ENCODE measurements at places on chromosomes 3 and 15.

DNA sequence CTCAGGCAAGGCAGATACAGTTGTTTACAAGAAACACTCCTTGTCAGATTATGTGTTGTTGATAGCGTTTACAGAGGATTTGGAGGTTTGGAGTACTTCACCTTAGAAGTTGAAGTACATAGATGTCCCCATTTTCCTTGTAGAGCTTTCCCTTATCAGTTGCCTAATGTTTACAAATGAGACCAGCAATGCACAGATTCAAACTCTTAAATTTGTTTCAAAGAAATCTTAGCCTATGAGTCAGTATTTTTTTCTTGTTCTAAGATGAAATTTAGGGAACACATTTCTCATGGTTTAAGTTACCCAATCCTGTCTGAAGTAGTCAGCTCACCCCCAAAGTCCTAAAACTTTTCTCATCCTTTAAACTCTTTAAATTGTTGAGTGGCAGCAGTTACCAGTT lies 6.3 kb upstream of the EIF5A2 start:
- no peak for DNase-seq

DNA sequence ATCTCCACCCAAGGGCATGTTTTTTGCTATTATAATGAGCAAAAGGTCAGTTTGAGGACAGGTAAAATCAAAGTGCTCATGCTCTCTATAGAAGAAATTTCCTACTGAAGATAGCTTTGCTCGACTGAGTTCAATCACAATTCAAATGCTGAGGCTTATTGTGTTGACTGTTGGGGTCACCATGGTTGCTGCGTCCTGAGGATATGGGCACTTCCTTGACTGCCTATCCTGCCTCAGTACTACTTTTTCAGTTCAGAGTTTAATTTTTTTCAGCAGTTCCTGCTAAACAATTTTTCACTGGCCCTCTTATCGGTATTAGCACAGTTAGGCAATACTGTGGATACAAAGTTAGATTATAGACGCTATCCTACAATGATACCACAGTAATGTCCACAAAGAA lies 3.8 kb upstream of the CMTM6 start:
- no peak for DNase-seq

DNA sequence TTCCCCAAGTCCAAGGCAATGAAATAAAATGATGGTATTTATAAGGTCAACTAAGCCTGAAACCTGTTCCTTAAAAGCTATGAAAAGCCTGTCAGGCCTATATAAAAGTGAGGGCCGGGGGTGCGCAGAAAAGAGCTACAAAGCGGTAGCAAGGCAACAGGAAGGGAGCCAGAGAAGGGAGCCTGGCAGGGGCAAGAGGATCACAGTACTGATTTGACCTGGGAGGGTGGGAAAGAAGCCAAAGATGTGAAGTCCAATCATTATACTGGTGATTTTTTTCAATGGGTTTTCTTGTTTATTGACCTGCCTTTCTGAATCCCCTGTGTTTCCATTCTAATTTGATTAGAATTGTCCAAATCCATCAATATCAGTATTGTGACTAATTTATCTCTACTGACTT lies 64.3 kb upstream of the STT3B start:
- no peak for DNase-seq

- no peak for DNase-seq
These were observed 31.4 kb downstream of the CTDSPL start for GRCh38 chr3:37892927-37893600.

DNA sequence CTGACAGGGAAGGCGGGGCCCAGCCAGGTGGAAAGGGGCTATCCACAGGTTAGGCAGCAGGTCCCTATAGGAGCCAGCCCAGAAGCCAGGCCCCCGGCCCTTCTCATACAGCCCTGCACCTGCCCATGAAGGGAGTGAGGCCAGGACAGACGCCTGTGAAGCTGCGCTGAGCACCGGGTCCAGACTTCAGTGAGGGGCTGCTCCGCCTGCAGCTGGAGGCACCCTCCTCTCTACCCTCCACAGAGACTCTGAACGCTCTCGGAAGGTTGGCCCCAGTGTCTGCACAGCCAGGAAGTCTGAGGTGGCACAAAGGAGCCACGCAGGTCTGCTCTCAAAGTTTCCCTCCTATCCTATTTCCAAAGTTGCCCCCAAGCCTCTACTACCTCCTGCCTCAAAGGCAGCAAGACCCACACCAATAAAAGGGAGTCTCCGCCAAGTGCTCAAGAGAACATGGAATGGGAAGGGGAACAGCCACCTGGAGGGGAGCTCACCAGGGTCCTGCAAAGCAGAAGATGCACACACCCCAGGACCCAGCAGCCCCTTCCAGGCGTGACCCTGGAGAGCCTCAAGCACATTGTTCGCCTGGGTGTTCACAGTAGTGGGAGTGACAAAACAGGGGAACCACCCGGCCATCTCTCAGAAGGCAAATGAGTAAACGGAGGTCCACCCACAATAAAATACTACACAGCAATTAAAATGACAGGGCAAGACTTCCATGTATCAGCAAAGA lies 19.5 kb downstream of the XXYLT1 start:
- no peak for DNase-seq

GRCh38 chr15:43923553-43923952 lies 96.8 kb downstream of the WDR76 start:
- no peak for DNase-seq

DNA sequence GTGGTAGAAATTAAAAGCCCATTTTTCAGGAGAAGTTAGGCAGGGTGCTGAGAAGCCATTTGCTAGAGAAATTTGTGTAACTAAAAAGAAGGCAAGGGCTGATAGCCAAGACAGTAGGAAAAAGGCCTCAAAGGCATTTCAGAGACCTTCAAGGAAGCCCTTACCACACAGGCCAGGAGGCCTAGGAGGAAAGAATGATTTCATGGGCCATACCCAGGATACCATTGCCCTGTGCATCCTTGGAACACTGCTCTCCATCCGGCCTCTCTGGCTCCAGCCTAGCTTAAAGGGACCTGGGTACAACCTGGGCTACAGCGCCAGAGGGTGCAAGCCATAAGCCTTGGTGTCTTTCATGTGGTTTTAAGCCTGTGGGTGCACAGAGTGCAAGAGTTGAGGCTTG lies 193.6 kb upstream of the GRM7 start:
- DNase-seq = no peak

DNA sequence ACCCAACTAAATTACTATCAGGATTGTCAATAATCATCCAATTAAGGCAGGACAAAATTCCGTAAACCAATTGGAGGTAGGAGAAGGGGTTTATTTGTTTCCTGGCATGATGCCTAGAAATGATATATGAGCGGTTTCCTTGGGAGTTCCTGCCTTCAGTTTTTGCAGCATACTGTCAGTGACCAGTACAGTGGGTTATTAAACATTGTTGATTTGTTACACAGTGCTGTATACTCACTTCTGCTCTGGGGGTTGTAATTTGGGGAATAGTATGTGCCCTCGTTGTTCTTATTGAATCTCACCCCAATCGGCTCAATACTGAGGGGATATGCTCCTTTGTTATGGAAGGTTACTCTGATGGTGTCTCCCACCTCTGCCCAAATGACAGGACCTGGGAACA lies 22.2 kb downstream of the CP start:
- no peak for DNase-seq

GRCh38 chr15:43168192-43169107 lies 16.8 kb upstream of the CCNDBP1 start:
- no peak for DNase-seq

GRCh38 chr3:47475029-47475569 lies 642 bp downstream of the SCAP start:
- DNase-seq = no peak

- DNase-seq = no peak
These were observed 221.0 kb downstream of the RSRC1 start for GRCh38 chr3:158330870-158331269.

- DNase-seq = no peak
These were observed 295.2 kb downstream of the VGLL3 start for GRCh38 chr3:86695752-86696151.

DNA sequence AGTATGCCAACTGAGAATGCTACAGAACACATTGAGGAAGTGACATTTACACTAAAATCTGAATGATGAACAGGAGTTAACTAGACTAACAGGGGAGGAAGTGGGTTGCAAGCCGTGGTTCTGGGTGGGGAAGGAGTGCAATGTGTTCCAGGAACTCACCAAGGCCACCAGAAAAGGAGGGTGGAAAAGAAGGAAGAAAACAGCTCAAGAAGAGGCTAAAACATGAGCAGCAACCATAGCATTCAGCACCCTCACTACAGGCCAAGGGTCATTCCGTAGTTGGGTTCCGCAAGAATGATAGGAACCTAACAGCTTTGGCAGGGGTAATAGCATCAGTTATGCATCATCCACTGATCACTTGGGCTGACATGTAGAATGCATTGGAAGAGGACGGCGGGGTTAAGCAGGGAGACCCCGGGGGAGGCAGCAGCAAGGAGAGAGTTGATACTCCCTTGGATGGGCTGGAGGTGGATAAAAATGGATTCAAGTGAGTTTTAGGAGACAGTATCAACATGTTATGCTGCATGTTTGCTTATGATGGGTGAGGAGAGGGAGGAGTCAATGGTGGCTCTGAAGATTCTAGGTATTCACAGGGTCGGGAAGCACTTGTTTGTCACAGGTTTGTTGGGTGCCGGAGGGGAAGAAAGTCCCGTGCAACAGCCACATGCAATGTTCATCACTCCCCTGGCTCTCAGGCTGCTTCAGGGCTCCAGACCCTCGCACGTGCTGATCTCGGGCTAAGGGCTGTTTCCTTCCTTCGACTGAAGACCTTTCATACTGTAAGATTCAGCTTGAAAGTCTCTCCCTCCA lies 53.2 kb downstream of the LIPC start:
- DNase-seq = no peak

DNA sequence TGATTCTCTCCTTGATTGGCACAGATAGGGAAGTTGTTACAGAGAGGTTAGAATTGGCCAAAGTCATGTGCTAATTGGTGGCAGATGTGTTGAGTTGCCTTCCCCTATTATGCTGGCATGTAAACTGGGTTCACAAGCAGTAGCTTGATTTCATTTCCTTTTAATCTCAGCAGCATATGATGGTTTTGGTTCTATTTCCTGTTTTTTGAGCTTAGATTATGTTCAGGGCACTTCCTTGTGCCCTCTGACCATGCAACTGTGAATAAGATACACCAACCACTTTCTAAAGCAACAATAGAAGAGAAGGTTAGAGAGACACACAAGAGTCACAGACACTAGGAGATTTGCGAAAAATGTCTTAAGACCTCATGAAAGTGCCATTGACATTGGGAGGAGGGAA lies 16.5 kb downstream of the HPS3 start:
- DNase-seq = no peak
